ENCODE measurements at places on chromosomes 11 and 22. TPM values are rescaled to one million over a fixed set of nuclear protein-coding genes. Genes with fewer than 3 reads are reported as not detected.

GRCh38 chr22:27749597-27750225 lies 51.8 kb downstream of the MN1 start:
- no peak overlapping the region for H3K4me3 ChIP-seq
- no peak overlapping the region for H3K27ac ChIP-seq
- no peaks in the 10 kb centered on the region for H3K36me3 ChIP-seq

- no peaks in the 10 kb centered on the region for H3K27me3 ChIP-seq
- H3K4me1 ChIP-seq: no peaks in the 10 kb centered on the region
- no peak overlapping the region for H3K4me3 ChIP-seq
- no peak for DNase-seq
- H3K36me3 ChIP-seq: no peaks in the 10 kb centered on the region
- H3K27ac ChIP-seq: no peak overlapping the region
These were observed 233.5 kb upstream of the E2F8 start for GRCh38 chr11:19474211-19474610.

- H3K36me3 ChIP-seq: no peaks in the 10 kb centered on the region
- H3K27me3 ChIP-seq: no peaks in the 10 kb centered on the region
- H3K4me3 ChIP-seq: no peak overlapping the region
- no peaks in the 10 kb centered on the region for H3K4me1 ChIP-seq
These were observed 509.8 kb upstream of the RAG2 start for GRCh38 chr11:37107831-37108230.

DNA sequence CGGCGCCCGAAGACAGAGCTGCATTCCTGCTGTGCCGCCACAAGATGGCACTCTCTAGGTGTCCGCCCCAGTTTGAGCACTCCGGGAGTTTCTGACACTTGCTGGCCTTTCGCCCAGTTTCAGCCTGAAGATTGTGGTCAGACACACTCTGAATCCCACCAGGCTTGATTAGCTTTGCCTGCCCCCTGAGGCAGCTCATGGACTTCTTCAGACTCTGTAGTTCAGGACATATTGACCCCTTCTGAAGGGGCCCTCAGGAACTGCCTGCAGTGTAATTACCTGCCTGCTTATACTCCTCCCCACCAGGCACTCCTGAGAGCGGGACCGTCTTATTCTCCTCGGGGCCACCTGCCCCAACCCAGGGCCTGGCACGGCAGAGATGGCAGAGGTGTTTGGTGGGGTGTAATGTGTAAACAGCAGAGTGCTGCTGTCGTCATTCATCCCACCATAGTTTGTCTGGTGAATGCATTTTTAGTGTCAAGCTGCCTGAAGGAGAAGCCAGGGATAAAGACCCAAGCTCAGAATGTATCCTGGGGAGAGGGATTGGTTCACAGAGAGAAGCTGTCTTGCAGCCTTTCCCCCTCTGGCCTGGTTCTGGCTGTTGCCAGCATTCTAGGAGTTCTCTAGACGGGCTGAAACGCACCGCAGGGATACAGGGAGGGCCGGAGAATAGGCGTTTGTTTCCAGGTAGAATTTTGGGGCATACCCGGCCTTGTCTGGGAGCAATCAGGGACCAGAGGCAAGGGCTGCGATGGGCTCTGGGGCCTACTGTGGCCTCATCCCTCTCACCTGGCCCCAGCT lies 46.4 kb downstream of the EIF3F start:
- no peaks in the 10 kb centered on the region for H3K4me1 ChIP-seq
- no peak for DNase-seq
- no peak overlapping the region for H3K27ac ChIP-seq
- 0 out of 2 replicates have a peak, but pooled peaks cover 5% of the 10 kb centered on the region for H3K27me3 ChIP-seq
- no peak overlapping the region for H3K4me3 ChIP-seq

- H3K27ac ChIP-seq: no peak overlapping the region
- DNase-seq: no peak
- H3K27me3 ChIP-seq: no peaks in the 10 kb centered on the region
- no peak overlapping the region for H3K4me3 ChIP-seq
- peaks cover 4% of the 10 kb centered on the region for H3K4me1 ChIP-seq
These were observed 7.5 kb downstream of the TCF20 start for GRCh38 chr22:42262964-42263363.

DNA sequence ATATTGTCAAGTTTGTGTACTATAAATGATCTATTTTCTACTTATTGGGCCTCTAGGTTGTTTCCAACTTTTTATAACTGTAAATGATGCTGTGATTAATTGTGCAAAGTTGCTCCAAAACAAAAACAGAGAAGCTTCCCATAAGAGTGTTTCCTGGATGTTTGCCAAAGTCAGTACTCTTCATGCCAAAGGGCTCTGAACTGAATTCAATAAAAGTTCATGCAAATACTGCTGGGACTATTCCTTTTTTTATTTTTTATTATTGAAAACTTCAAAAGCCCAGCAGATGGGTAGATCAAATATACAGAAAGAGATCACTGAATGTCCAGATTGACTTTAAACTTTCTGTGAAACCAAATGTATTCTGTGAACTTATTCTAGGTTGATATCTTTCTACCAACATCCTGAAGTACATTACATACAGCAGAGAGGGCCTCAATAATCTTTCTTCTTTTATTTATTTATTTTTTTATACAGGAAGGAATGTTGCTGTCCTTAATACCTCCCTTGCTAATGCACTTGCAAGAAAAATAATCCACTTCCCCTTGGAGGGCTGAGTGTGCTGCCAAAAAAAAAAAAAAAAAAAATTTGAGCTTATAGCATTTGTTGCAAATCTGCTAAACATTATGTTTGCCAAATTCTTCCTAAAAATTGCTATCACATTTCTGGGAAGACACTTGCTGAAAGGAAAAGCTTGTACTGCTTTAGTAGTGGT lies 53.0 kb downstream of the CTSC start:
- H3K4me1 ChIP-seq: peaks cover 12% of the 10 kb centered on the region
- H3K36me3 ChIP-seq: peaks cover 14% of the 10 kb centered on the region
- no peak for DNase-seq

DNA sequence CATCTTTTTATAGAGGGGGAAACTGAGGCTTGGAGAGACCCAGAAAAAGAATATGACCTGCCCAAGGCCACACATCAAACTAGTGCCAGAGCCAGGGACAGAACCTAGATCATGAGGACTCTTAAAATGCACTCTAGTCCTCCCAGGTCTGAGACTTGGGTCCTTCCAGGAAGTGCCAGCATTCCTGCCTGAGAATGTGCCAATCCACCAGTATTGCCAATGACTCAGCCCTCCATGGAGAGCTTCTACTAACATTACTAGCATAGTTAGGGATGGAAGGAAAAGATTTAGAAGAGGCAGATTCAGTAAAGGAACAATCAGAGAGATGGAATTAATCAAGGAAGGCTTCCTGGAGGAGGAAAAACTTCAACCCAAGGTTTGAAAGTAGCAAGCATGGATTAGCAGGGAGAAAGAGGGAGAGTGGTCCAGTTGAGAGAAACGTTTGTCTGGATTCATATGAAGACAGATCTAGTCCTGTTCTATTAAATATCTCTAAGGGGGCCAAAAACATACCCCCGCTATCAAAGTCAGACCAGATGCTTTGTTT lies 20.1 kb upstream of the SMIM35 start:
- DNase-seq: peak; percentile 84
- H3K36me3 ChIP-seq: no peaks in the 10 kb centered on the region
- peaks cover 18% of the 10 kb centered on the region for H3K4me1 ChIP-seq
- no peak overlapping the region for H3K27ac ChIP-seq

GRCh38 chr11:118838905-118839553 lies 44.7 kb upstream of the CXCR5 start:
- no peaks in the 10 kb centered on the region for H3K36me3 ChIP-seq
- H3K27ac ChIP-seq: no peak overlapping the region
- H3K27me3 ChIP-seq: no peaks in the 10 kb centered on the region

- H3K4me1 ChIP-seq: peaks cover 34% of the 10 kb centered on the region
- DNase-seq: no peak
- H3K36me3 ChIP-seq: no peaks in the 10 kb centered on the region
- no peak overlapping the region for H3K27ac ChIP-seq
These were observed 24.8 kb downstream of the RIBC2 start for GRCh38 chr22:45438336-45438735.

DNA sequence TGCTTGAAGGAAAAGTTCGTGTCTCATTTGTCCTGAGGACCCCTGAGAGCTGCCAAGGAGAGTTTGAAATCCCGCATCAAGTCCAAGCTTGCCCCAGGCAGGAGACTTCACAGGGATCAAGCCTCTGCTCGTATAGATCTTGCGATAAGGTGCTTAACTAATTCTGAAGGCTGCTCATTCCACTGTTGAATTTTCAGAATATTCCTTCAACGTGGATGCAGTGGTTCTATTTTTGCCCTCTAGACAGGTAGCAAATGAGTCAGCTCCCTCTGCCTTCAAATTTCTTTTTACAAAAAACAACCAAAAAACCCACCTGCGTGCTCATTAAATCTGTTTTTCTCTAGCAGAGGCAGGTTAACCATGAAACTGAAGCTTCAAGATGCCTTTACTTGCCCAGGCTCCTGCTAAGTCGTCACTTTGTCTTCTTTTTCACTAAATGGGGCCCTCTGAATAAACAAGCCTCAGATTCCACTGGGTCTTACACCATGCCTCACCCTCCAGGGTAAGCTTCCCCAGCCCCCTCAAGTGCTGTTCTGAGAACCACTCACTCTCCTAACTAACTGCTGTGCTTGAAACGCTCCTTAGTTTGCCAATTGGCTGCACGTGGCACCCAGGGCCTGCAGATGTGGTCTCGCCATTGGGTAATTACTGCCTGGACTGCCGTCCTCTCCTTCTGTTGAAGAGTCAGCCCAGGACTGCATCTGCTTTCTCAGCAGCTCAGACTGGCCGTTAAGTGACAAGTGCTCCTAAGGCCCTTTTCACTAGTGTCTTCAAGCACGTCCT lies 105.0 kb downstream of the TRPC6 start:
- no peaks in the 10 kb centered on the region for H3K36me3 ChIP-seq
- H3K4me3 ChIP-seq: no peak overlapping the region
- H3K27me3 ChIP-seq: no peaks in the 10 kb centered on the region
- no peaks in the 10 kb centered on the region for H3K4me1 ChIP-seq
- no peak overlapping the region for H3K27ac ChIP-seq

GRCh38 chr22:27502327-27502726 lies 299.2 kb downstream of the MN1 start:
- H3K4me3 ChIP-seq: no peak overlapping the region
- DNase-seq: no peak
- no peaks in the 10 kb centered on the region for H3K27me3 ChIP-seq
- H3K4me1 ChIP-seq: no peaks in the 10 kb centered on the region
- no peaks in the 10 kb centered on the region for H3K36me3 ChIP-seq

DNA sequence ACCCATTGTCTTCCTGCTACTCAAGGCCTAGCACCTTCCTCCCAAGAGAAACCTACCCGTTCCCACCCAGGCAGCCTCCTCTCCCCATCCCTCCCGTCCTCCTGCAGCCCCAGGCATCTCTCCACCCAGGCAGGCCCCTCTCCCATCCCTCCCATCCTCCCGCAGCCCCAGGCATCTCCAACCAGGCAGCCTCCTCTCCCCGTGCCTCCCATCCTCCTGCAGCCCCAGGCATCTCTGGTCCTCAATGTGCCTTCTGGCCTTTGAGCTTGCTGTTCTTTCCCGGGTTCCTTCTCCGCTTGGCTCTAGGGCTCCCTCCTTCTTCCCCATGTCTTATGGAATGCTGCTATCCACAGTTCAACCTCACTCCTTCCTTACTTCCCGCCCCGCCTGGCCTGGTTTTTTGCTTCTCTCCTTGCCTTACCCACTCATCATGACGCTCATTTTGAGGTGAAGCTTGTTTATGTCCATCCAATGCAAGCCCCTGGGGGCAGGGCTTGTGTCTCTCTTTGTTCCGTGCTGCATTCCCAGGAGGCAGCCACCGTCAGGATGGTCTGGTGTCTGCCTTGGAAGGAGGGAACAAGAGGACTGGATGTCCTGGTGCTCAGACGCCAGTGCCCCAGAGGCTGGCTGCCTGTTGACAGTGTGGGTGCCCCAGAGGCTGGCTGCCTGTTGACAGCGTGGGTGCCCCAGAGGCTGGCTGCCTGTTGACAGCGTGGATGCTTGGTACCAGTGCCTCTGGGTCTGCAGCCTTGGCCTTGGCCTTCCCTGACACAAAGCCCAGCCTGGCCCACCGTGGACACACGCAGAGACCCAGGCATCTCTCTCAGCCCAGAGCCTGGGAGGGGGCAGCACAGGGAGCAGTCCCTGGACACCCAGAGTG lies 815.7 kb downstream of the BRD1 start:
- no peaks in the 10 kb centered on the region for H3K36me3 ChIP-seq
- H3K27ac ChIP-seq: no peak overlapping the region
- no peak for DNase-seq

GRCh38 chr11:123577081-123577598 lies 77.3 kb downstream of the SCN3B start:
- peak; percentile 66 for DNase-seq
- H3K27ac ChIP-seq: no peak overlapping the region
- H3K27me3 ChIP-seq: no peaks in the 10 kb centered on the region
- no peaks in the 10 kb centered on the region for H3K4me1 ChIP-seq
- H3K4me3 ChIP-seq: no peak overlapping the region
- H3K36me3 ChIP-seq: no peaks in the 10 kb centered on the region

GRCh38 chr11:18986744-18987143 lies 47.5 kb upstream of the MRGPRX1 start:
- H3K4me3 ChIP-seq: no peak overlapping the region
- no peaks in the 10 kb centered on the region for H3K36me3 ChIP-seq
- peaks cover 21% of the 10 kb centered on the region for H3K4me1 ChIP-seq
- peaks cover 26% of the 10 kb centered on the region for H3K27me3 ChIP-seq

DNA sequence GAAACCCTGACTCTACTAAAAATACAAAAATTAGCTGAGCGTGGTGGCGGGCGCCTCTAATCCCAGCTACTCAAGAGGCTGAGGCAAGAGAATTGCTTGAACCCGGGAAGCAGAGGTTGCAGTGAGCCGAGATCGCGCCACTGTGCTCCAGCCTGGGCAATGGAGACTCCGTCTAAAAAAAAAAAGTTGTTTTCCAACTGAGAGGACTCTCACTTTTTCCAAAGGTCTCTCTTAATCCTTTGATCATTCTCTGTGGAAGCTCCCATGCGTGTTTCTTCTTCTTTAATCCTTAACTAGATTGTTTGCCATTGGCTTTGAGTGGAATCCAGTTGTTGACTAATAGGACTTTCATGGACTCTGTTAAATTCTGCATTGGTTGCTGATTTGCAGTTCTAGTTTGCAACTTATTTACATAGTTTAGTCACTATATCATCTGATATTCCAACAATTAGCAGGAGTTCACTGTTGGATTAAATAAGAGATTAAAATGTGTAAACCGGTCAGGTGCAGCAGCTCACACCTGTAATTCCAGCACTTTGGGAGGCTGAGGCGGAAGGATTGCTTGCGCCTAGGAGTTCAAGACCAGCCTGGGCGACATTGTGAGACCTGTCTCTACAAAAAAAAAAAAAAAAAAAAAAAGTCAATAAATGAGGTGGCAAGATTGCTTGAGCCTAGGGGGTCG lies 79.7 kb downstream of the C22orf31 start:
- peaks cover under 1% of the 10 kb centered on the region for H3K36me3 ChIP-seq
- H3K4me3 ChIP-seq: no peak overlapping the region
- H3K27me3 ChIP-seq: no peaks in the 10 kb centered on the region
- peaks cover 21% of the 10 kb centered on the region for H3K4me1 ChIP-seq

Gene PPM1F
- total RNA-seq: 20.6 TPM

Gene SLC22A12
- total RNA-seq: not detected

Gene CARD10
- total RNA-seq: 76.7 TPM

Gene OR4D5
- not detected for total RNA-seq

Gene CWF19L2
- 11.9 TPM for total RNA-seq

Gene PRRG4
- 11.5 TPM for total RNA-seq

Gene P2RX6
- 2.7 TPM for total RNA-seq

Gene NAALADL1
- total RNA-seq: not detected

Gene IL18BP
- total RNA-seq: 16.9 TPM

Gene CRYAB
- total RNA-seq: not detected
